ENCODE measurements at places on chromosomes 4 and X.

DNA sequence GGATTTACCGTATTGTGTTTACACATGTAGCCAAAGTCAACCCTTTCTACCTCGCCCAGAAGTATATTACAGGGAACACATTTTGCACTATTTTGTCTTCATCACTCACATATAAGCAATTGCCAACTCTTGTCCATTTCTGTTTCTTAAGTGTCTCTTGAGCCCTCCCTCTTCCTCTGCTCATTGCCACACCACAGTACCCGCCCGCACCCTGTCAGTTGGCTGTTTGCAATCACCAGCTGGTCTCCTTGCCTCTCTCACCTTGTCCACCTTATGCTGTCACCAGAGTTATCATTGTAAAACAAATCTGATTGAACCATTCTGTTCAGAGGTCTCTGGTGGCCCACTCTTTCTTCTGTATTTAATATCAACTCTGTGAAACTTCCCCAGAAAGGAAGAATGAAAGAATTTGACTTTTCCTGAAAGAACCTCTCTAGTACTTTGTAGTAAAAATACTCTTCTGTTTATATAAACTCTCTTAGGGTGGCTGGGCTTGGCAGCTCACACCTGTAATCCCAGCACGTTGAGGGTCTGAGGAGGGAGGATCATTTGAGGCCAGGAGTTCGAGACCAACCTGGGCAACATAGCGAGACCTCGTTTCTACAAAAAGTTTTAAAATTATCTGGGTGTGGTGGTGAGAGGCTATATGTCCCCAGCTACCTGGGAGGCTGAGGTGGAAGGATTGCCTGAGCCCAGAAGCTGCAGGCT, 50.2 kb downstream of the ING2 start:
- no peak for DNase-seq

GRCh38 chr4:40377512-40378365, 42.6 kb downstream of the CHRNA9 start:
- DNase-seq: no peak

DNA sequence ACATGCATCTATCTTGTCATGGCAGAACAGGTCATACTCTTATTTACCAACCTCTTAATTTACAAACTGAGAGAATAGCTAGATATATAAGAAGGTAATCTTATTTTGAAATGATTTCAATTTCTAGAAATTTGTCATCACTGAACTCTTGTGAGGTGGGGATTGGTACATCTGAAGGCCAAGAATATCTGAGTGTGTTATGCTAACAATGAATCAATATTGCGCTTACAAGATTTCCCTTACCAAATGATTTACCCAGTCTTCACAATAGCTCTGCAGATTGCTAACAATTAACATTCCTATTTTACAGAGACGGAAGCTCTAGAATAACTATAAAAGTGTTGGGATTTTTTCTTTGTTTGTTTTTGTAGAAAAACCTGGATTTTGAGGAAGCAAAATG, 48.3 kb downstream of the RBPJ start:
- no peak for DNase-seq

DNA sequence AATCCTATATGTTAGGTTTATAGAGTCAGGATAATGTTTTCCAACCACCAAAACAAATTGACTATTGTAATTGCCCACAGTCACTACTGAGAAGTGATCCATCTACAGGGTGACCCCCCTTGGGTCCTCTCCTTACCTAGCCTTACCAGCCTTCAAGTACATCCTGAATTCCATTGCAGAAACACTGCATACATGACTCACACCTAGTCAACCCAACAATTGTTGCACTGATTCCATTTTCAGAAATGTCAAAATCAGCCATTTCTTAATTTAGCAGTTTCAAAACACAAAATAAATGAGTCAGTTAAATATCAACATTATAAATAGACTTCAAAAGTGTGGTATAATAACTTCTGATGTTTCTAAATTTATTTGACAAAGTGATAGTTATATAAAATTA, 106.3 kb upstream of the TNIP3 start:
- no peak for DNase-seq

DNA sequence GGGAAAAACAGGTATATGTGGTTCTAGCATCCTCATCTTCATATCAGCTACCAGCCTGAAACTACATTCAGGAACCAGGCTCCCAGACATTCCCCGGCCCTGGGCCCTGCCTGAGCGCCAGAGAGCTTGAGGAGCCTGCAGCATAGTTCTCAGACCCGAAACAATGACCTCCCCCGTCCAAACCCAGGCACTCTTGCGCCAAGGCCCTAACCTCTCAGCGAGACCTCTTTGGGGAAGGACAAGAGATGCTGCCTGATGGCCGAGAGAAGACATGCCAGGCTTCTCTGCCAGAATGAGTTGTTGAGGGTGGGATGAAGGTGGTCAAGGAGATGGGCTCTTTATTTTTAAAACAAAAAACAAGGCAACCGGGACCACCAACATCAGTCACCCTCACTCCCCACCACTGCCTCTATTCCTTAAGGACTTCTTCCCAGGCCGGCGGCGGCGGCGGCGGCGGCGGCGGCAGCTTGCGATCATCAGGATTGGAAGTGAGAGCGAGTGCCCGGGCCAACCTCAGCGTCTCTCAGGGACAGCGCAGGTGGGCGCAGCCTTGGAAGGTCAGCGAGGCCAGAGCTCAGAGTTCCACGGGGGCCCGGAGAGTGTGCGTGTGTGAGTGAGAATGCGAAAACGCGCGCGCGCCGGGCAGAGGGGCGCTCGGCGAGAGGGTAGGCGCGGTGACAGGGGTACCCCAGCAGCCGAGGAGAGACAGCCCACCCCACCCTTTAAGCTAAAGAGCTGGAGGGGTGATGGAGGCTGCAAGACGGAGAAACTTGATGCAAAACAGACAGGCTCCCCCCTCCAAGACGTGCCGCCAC, 601 bp downstream of the INPP4B start:
- DNase-seq: peak; percentile 47

DNA sequence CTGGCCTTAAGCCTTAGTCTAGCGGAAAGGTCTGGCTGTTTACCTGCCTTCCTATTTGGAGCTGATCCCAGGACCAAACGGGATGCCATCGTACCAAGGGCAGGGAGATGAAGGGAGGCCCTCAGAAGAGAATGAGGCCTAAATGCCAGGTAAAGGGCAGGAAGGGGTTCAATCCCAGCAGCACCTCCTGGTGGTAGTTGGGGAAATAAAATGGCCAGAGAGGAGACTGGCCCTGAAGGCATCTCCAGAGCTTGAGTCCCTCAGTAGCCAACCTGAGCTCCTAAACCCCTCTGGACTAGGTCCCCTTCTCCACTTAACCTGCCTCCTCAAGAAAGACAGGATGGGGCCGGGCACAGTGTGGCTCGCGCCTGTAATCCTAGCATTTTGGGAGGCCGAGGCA, 53.7 kb downstream of the KDM5C start:
- DNase-seq: no peak

DNA sequence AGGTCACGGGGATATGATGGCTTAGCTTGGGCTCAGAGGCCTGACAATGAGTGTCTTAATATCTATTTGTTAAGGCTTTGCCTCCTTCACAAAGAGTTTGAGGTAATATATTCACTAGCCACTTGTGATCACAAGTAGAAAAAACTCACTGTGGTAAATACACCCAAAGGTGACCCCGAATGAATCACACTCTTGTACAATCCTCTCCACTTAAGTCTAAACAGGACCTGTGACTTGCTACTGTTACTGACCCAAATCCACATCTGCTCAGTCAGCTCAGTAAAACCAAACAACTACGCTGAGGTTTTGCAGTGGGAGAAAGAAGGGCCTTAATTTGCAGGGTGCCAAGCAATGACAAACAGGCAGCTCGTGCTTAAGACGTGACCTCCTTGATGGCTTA, 223.8 kb upstream of the MAGEC2 start:
- no peak for DNase-seq

DNA sequence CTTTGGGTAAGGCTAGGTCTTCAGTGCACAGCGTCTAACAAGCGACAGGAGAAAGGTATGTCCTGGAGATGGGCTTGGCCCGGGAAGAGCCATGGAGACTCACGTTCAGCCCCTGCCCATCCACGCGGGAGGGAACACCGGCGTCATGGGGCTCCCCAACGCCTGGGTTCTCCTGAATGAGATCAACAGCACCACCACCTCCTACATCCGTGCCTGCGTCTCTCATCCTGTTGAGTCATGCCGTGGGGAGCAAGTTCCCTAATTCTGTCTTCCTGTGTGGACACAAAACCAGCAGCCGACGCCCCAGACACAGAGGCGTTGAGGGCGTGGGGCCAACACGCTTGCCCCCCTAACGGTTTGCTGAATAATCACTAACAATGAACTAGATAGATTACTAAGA, 20.1 kb upstream of the IL3RA start:
- no peak for DNase-seq

- no peak for DNase-seq
Observed at GRCh38 chr4:99383399-99383798, 30.9 kb upstream of the ADH1C start.

DNA sequence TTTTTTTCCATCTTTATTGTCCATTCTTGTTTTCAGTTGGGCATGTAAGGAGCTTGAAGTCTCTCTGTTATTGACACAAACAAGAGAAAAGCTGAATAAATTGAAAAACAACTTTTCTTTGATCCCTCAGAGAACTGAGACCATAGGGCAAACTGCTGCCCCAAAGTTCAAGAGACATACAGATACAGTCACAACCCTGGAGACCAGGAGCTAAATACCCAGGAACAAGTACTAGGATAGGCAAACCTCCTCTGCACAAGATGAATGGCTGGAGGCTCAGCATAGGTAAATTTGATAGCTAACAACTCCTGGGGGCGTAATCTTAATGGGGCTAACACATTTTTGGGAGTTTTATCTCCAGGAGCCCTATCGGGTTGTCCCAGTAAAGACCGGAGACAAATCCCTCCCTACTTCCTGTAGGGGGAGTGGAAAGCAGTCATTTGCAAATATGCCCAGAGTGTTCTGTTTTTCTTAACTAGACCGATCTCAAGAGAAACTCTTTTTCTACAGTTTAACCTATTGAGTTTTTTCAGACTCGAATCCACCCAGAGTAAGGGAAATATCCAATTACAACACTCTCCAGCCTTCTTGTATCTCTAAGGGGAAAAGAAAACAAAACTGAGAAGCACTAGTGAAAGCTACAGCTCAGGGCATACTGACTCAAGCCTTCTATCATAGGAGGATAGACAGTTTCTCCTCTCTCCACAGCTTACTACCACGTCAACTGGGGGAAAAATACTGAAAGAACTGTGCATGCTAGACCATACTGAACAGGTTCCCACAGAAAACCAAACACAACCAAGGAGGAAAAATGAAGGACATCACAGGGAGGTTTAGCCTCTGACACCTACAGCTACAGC, 23.1 kb downstream of the MAGEA8 start:
- DNase-seq: no peak

Data from mesothelial cell of epicardium (in vitro differentiated cells).